Activated CD8-positive, alpha-beta memory T cell treated with anti-CD3 and anti-CD28 coated beads for 4 hours (primary cell): ENCODE measurements at places on chromosomes 11 and 22.

DNA sequence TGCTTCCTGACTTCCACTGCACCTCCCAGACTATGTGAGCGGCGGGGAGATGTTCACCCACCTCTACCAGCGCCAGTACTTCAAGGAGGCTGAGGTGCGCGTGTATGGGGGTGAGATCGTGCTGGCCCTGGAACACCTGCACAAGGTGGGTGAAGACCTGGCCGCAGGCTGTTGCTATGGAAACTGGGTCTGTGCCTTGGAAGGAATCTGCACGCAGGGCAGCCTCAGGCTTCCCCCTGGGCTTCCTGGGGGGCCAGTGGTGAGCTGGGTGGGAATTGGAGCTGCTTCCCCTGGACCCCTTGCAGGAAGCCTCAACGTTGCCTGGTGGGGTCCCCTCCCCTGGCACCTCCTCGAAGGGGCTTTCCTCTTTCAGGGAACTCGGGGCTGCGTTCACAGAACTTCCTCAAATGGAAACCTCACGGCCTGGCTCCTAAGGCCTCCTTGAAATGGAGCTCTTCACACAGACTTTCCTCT is 1.5 kb downstream of the RPS6KA4 start:
- DNase-seq = no peak

DNA sequence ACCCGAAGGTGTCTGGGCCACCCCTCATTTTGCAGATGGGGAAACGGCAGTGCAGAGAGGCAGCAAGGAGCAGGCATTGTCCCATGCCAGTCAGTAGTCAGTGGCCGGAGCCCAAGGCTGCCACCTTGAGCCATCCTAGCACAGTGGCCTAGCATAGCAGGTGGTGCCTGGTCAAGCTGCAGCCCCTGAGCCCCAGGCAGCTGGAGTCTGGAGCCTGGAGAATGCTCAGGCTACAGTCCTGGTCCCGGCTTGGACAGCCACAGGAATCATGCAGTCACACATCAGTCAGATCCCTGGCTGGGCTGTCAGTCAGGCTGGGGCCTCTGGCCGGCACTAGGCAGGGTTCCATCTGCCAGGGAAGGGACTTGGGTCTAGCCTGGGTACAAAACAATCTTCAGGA is 18.6 kb downstream of the KCNC1 start:
- DNase-seq = no peak

GRCh38 chr11:71240865-71241691 is 11.3 kb downstream of the SHANK2 start:
- DNase-seq = no peak

DNA sequence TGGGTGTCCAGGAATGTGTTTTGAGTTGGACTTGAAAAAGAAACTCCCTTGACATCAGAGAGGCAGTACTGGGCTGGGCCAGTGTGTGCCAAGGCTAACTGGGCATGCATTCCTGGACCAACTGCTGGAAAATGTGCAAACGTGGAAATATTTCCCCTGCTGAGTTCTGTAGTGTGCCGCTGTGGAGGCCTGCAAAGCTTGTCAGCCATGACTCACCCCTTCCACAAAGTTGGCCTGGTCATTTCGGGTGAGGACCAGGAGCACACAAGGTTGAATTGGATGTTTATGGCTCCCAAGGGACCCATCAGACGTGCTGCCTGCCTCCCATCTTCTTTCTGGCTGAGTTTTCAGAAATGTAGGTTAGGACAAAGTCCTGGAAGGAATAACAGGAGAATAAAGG is 513.1 kb downstream of the MIAT start:
- DNase-seq = no peak

- DNase-seq = no peak
Measured at GRCh38 chr11:85951428-85952107, 96.4 kb downstream of the CCDC83 start.

GRCh38 chr11:119993722-119994121 is 144.2 kb downstream of the TRIM29 start:
- no peak for DNase-seq

DNA sequence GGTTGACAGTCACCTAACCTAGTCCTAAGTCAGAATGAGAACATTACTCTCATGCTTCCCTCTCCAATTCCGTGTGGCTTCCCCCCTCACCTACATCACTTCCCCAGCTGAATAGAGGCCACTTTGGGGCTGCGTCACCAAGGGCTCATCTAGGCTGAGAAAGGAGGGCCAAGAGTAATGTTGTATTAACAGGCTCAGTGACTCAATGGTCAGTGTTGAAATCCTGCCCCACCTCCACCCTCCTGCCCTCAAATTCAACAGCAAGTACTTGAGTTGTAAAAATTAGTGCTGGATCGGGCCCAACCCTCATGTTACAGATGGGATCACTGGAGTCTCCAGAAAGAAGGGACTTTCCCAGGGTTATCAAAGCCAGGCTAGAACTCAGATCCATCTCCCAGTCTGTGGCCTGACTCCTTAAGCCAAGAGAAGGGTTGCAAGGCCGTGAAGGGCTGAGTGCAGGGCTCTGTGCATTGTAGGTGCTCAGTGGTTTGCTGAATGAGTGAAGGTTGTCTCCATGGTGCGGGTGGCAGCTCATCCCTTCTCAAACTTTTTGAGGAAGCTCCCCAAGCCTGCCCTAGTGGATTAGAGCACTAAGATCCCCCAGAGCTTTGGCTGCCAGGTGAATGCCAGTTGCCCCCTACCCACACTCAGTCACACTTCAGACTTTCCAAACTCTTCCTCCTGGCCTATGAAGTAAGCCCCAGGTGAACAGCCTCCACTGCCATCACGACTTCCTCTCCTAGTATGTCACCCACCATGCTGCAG is 3.2 kb downstream of the DGAT2 start:
- DNase-seq = no peak
